ENCODE measurements at places on chromosomes 6 and 20.
A peak's percentile ranks its signal among the peaks of the same experiment; 100 is the strongest.

- no peak for DNase-seq
Observed at GRCh38 chr20:33769043-33769442, 37.2 kb downstream of the ZNF341 start.

DNA sequence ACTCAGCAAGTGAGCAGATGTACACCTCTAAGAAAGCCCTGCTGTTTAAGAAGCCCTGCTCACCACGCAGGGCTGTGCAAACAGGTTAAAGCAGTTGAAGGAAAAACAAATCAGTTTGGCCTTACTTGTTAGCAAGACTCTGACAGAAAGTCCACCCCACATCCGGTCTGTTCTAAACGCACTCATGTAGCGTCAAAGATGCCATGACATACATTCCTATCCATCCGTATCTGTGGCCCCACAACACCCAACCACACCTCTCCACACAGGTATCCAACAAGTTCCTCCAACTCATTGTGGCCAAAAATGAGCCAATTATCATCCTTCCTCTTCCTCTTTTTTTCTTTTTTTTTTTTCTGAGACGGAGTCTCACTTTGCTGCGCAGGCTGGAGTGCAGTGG, 22.8 kb upstream of the RAB22A start:
- no peak for DNase-seq

- no peak for DNase-seq
Observed at GRCh38 chr6:101851911-101852310, 458.4 kb downstream of the GRIK2 start.

GRCh38 chr20:51766994-51767866, 960 bp downstream of the ATP9A start:
- peak; percentile 81 for DNase-seq

DNA sequence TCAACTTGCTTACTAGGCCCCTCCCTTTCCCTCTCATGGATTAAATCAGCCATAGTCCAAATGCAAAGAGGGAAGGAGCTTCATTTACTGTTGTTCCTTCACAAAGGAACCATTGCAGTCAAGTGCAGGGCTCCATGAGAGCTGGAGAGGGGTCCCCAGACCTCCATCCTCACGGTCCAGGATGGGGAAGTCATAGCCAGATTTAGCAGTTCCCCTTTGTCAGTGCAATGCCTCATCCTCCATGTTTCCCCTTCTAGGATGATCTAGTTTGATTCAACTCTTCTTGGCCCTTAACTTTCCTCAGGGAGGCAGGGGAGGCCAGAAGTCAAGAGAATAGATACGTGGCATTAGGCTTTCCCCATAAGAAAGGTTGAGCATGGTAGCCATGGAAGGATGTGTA, 66.5 kb upstream of the FUCA2 start:
- DNase-seq = no peak

All from renal pelvis (tissue), 12 donors.